ENCODE measurements at places on chromosomes 7 and 10. TPM values are rescaled to one million over a fixed set of nuclear protein-coding genes. Genes with fewer than 3 reads are reported as not detected.

GRCh38 chr10:63614371-63614891, 93.2 kb downstream of the REEP3 start:
- H3K27ac ChIP-seq = no peak overlapping the region
- H3K4me3 ChIP-seq = no peak overlapping the region
- no peaks in the 10 kb centered on the region for H3K4me1 ChIP-seq
- H3K36me3 ChIP-seq = peaks cover 7% of the 10 kb centered on the region

DNA sequence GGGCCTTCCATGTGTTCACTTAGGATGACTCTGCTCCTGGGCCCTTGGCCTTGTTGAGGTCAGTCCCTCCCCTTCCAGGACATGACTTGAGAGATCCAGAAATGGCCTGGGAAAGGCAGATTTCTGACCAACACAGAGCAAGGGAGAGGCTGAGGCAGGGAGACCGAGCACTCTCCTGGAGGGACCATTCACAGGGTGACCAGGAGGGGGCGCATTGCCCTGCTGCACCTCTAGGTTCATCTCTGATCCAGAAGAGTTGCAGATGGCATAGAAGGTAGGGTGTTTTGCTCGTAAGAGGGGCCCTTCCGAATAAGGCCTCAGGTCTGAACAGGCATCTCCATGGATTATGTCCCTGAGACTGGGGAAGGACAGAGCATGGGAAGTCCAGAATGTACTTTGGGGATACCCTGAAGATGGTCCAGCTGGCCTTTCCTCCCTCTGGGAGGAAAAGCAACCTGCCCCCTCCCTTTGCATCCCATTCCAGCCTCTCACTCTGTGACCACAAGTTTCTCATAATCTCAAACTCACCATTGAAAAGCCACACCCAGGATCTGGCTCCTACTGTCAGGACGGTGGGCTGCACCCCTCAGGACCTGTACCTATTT, 6.6 kb downstream of the DMBT1 start:
- H3K4me3 ChIP-seq = no peak overlapping the region
- no peak overlapping the region for H3K27ac ChIP-seq
- DNase-seq = no peak
- H3K4me1 ChIP-seq = no peaks in the 10 kb centered on the region

GRCh38 chr10:16700331-16700730, 116.9 kb downstream of the RSU1 start:
- H3K27ac ChIP-seq = no peak overlapping the region
- H3K36me3 ChIP-seq = no peaks in the 10 kb centered on the region
- DNase-seq = no peak
- no peaks in the 10 kb centered on the region for H3K4me1 ChIP-seq

DNA sequence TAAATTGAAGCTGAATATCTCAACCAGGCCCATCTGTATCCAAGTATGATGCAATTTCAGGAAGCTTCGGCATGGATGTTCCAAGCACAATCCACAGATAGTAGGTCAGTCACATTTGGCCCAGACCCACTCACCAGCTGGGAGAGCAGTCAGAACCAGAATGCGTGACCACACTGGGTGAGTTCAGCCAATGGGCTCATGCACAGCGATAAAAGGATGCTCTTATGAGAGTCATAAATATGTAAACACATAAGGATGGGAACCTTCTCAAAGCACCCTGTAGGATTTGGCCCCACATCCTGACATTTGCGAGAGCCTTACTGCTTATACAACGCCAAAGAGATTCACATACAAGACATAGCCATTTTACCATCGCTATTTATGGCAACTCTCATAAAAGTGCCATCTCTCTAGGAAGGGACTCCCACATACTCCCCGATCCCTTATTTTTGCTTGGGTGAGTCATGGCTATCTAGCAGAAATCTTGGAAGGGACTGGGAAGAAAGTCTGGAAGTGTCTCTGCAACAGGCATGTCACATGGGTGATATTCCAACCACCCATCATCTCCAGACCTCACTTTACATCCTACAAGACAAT, 3.0 kb downstream of the AFAP1L2 start:
- peaks cover 53% of the 10 kb centered on the region for H3K27me3 ChIP-seq
- no peak for DNase-seq
- no peak overlapping the region for H3K4me3 ChIP-seq
- H3K27ac ChIP-seq = no peak overlapping the region
- H3K4me1 ChIP-seq = no peaks in the 10 kb centered on the region
- no peaks in the 10 kb centered on the region for H3K36me3 ChIP-seq

GRCh38 chr10:58851606-58852005, 324.8 kb upstream of the PHYHIPL start:
- H3K27ac ChIP-seq = no peak overlapping the region
- no peaks in the 10 kb centered on the region for H3K36me3 ChIP-seq
- no peak for DNase-seq

Gene ZNF775
- polyA plus RNA-seq = 1.3 TPM

All from CD14-positive monocyte (primary cell).